ENCODE measurements at places on chromosomes 2 and 18. TPM values are rescaled to one million over a fixed set of nuclear protein-coding genes. Genes with fewer than 3 reads are reported as not detected.

The TGFA gene
- total RNA-seq = 7.8 TPM

The WNT10A gene
- total RNA-seq = 0.17 TPM

The POTEJ gene
- 0.11 TPM for total RNA-seq

The GPAT2 gene
- 0.83 TPM for total RNA-seq

The SP140 gene
- 0.99 TPM for total RNA-seq

Measured in spinal cord (tissue), 10 donors.